Metanephros (tissue), 2 donors: ENCODE measurements at places on chromosomes 11 and 22. TPM values are rescaled to one million over a fixed set of nuclear protein-coding genes. Genes with fewer than 3 reads are reported as not detected.

XBP1 gene
- 146 TPM for total RNA-seq

PRRG4 gene
- total RNA-seq, result 4.0 TPM

IGLL1 gene
- 3.7 TPM for total RNA-seq

PRG2 gene
- 2.0 TPM for total RNA-seq

ST14 gene
- 39.8 TPM for total RNA-seq

ARRB1 gene
- total RNA-seq, result 30.6 TPM

PNPLA5 gene
- not detected for total RNA-seq

NFRKB gene
- 41.6 TPM for total RNA-seq

CATSPER1 gene
- not detected for total RNA-seq

KRTAP5-9 gene
- total RNA-seq, result 0.23 TPM

TMPRSS4 gene
- 13.7 TPM for total RNA-seq
